NCI-H460 (cell line): ENCODE measurements at places on chromosomes 2 and 18. TPM values are rescaled to one million over a fixed set of nuclear protein-coding genes. Genes with fewer than 3 reads are reported as not detected.

ARHGEF33 gene
- 0.47 and 0.58 TPM in 2 replicates for total RNA-seq

CD226 gene
- 41.8 and 45.5 TPM in 2 replicates for total RNA-seq

GRCh38 chr2:140465301-140465700 lies 1665.5 kb downstream of the LRP1B start:
- DNase-seq = no peak

PTPN18 gene
- total RNA-seq = 26.7 and 33.8 TPM in 2 replicates

LIMS3 gene
- 1.8 and 4.6 TPM in 2 replicates for total RNA-seq
